ENCODE measurements at places on chromosomes 1 and 21. TPM values are rescaled to one million over a fixed set of nuclear protein-coding genes. Genes with fewer than 3 reads are reported as not detected.

Gene CTSK
- total RNA-seq = 1.7 TPM

Gene SORT1
- total RNA-seq = 3.4 TPM

Gene TFF2
- not detected for total RNA-seq

Gene SELL
- 0.28 TPM for total RNA-seq

Gene SPATA45
- not detected for total RNA-seq

Gene GNG4
- total RNA-seq = 15.4 TPM

Gene KCNK2
- total RNA-seq = 0.10 TPM

Gene IL20
- total RNA-seq = not detected

Gene TBX19
- total RNA-seq = 0.61 TPM

Gene GNL2
- total RNA-seq = 47.6 TPM

Gene TRPM2
- total RNA-seq = 8.8 TPM

Gene CASQ1
- total RNA-seq = not detected

Gene EFNA4
- total RNA-seq = 10.0 TPM

Gene INKA2
- 1.7 TPM for total RNA-seq

Measured in A549 treated with CpdA at 1 μM for 4 hours (cell line).